Left renal cortex interstitium (tissue), 4 donors: ENCODE measurements at places on chromosomes 1 and 21.

DNA sequence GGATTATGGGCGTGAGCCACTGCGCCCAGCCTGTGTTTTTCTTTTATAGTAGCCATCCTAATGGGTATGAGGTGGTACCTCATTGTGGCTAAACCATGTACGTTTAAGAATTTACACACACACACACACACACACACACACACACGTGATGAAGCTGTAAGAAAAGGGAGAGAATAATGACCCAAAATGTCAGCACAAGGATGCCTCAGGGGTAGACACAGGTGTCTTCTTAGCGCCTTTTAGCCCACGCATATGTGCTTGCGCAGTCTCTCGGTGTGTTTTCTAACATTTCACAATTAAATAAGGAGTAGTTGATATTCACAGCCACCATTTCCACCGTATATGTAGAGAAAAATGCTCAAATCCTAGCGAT, 782 bp upstream of the PFKL start:
- DNase-seq: no peak

DNA sequence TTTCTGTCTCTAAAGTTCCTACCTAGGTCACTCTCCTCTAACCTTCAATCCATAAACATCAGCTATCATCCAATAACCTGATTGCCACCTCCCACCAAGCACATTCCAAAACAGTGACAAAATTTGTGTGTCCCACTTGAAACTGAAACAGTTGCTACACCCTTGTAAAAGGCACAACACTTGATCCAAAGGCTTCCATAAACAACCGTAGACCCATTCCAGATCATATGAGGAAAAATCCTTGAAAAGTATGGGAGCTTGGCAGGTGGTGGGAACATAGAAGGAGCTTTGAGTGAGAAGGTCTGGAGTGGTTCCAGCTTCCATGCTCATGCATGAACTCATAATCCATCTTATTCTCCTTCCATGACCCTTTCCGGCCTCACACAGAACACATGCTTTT, 82.0 kb upstream of the ATP1A1 start:
- DNase-seq: no peak

GRCh38 chr1:36493524-36493923, 10.8 kb upstream of the CSF3R start:
- no peak for DNase-seq

DNA sequence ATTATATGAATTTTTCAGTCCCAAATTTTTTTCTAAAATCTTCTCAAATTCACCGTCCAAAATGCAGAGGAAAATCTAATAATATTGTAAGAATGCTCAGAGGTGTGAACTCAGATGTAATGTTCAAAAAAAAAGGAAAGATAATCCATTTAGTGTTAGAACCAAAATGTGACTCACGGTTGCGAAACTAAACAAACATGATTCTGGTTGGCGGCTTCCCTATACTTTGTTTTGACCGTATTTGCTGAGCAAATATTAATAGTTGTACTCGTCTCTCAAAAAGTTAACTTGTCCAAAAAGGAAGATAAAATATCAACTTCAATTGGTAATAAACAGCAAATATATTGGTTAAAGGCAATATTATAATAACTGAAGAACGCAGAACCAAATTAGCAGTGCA, 34.4 kb downstream of the ZSWIM5 start:
- DNase-seq: no peak

DNA sequence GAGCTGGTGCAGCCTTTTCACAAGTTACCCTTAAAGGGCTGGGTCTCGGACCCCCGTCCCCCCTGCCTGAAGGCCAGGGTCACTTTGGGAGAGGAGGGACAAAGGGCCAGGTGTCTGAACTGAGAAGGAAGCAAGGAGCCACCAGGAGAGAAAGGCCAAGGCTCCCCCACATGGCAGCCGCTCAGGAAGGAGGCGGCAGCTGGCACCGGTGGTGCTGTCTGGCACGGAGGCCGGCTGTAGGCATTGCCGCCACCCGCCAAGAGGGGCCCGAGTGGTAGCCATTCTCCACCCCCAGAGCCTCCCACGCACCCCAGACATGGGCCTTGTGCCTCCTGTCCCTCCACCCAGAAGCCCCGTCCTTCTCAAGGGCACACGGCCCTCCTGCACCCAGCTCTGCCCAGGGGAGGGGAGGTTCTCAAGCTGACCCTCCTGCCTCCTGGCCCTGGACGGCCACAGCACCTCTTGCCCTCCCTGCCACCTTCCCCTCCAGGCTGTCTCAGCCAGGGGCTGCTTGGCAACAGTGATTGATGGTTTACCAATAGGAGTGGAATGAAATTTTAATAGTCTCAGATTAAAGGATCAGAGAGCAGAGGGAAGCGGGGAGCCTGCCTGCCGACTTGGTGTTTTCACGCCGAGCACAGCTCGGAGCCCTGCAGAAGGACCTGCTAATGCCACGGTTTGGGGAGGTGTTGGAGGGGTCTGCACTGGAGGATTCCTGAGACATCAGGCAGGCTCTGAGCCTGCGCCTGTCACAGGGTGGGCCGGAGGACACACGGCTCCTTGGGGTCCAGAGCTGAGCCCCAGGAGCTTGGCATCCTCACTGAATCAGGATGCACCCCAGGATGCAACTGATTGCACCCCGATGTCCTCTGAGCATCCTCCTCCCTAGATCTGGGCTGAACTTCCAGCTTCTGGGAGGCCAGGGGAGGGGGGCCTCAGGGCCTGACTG, 211.9 kb upstream of the VAMP3 start:
- DNase-seq: no peak

DNA sequence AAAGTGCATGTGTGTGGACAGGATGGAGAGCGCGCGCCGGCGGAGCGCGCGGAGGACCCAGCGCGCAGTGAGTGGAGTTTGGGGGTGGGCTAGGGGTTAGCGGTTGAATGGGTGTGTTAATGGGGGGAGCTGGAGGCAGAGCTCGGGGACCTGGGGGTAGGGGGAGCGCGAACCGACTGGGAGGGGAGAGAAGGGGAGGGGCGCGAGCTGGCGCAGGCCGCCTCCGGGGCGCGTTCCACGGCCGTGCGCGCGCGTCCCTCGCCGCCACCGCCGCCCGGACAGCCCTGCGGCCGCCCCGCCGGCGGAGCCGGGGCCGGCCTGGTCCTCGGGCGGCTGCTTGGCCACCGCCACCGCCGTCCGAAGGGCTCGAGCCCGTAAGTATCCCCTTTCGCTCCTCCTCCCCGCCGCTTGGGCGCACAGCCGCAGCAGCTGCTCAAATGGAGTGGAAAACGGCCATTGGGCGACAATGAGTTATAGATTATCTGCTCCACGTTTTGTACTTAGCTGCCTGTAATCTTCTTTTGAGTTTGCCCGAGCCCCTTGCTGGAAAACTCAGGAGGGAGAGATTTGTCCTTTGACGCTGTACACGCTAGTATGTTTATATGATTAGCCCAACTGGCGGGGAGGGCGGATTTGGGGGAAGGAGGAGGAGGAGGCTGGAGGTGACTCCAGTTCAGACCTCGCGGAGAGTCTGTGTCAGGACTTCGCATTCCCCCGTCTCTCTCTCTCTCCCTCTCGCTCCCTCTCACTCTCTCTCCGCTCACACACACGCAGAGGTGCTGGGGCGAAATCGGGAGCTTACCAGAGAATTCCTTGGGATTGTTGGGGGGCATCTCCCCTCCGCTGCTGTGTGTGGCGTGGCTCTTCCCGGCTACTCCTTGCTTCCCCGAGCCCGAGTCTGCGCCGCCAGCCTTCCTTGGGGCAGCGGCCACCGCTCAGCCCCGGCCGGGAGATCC, at the start of gene ADGRL2:
TSS of gene ADGRL2 (plus strand) at position 240 of the 956 bp plus-strand sequence. CDS start 36,051 bp downstream, outside the sequence.
- DNase-seq: peak; percentile 88

- no peak for DNase-seq
These were observed 65.8 kb upstream of the HSD17B7 start for GRCh38 chr1:162724583-162725120.

GRCh38 chr1:76939050-76939816, 72.0 kb downstream of the ST6GALNAC5 start:
- DNase-seq: no peak

DNA sequence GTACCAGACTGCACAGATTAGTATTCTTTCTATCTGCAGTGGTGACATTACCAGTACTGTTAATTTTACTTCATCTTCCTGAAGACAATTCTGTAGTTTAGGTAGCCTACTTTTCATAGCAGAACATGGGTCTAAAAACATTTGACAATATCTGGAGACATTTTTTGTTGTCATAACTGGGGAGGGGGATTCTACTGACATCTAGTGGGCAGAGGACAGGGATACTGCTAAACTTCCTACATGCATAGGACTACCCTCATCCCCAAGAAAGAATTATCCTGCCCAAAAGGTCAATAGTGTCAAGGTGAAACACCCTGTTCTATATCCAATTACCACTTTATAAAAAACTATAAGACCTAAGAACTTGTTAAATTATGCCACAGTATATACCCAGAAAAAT, 3.4 kb upstream of the ARHGAP29 start:
- DNase-seq: no peak

- DNase-seq: no peak
These were observed 128.4 kb downstream of the TGFB2 start for GRCh38 chr1:218473522-218473921.

- DNase-seq: no peak
These were observed 2.1 kb upstream of the TFF3 start for GRCh38 chr21:42317341-42317741.

- DNase-seq: no peak
These were observed 115.0 kb downstream of the GREM2 start for GRCh38 chr1:240496941-240497340.

GRCh38 chr1:219144658-219145315, 28.9 kb upstream of the LYPLAL1 start:
- no peak for DNase-seq

GRCh38 chr1:25019337-25020172, 89.5 kb upstream of the RUNX3 start:
- no peak for DNase-seq

DNA sequence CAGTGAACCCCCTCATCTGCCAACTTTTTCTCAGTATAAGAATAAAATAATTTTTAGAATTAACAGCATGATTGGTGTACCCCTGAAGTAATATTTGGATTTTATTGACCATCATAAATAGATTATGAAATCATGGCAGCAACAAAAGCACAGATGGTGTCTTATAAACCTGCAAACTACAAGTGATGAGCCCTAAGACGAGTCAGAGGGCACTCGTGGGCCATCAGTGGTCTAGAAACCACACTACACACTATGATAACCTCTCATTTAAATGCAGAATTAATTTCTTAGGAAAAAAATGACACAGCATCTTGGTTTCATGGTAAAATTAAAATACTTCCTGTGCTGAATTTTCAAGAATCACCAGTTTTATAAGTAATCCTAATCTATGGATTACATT, 312.4 kb downstream of the PTBP2 start:
- DNase-seq: no peak

DNA sequence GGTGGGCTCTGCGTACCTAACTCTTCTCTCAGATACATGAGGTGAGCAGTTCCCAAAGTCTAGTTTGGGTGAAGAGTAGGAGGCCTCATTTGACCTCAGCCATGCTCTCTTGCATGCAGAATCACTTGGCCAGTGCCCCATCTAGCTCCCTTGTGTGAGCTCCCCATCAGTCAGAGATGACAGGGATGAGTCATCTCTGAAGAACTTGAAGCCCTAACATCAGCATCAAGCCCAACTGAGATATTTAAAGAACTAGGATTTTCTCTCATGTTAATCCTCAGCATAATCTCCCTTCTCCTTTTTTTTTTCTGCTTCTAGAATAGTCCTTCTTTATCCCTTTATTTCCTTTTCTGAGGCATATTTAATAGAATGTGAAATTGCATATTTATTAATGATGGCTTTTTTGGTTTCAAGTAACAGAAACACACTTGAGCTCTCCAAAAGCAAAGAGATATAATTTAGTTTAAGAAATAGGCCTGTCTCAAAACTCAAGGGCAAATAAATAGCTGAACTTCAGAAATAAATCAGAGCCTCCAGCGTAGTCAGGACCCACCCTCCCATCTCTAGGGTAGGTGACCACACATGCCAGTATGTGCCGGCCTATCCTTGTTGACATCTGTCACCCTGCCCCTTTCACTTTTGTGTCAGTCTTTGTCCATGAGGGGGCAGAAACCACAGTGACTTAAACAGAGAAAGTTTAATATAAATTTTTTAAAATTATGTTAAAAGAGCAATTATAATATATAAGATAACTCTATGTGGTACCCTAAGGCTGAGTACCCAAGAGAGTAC, 112.3 kb downstream of the TSEN15 start:
- no peak for DNase-seq

- no peak for DNase-seq
These were observed 16.2 kb downstream of the SDCCAG8 start for GRCh38 chr1:243271996-243272395.

GRCh38 chr1:245177071-245177900, 22.5 kb downstream of the KIF26B start:
- DNase-seq: no peak

DNA sequence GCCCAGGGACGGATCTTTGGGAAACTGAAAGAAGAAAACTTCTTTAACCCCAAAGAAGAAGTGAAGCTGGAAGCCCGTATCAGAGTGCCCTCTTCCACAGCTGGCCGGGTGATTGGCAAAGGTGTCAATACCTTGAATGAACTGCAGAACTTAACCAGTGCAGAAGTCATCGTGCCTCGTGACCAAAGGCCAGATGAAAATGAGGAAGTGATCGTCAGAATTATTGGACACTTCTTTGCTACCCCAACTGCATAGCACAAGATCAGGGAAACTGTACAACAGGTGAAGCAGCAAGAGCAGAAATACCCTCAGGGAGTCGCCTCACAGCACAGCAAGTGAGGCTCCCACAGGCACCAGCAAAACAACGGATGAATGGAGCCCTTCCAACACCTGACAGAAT, 114.0 kb downstream of the NBPF12 start:
- no peak for DNase-seq

- DNase-seq: no peak
These were observed 7.3 kb downstream of the RNU5D-1 start for GRCh38 chr1:44723496-44724295.

DNA sequence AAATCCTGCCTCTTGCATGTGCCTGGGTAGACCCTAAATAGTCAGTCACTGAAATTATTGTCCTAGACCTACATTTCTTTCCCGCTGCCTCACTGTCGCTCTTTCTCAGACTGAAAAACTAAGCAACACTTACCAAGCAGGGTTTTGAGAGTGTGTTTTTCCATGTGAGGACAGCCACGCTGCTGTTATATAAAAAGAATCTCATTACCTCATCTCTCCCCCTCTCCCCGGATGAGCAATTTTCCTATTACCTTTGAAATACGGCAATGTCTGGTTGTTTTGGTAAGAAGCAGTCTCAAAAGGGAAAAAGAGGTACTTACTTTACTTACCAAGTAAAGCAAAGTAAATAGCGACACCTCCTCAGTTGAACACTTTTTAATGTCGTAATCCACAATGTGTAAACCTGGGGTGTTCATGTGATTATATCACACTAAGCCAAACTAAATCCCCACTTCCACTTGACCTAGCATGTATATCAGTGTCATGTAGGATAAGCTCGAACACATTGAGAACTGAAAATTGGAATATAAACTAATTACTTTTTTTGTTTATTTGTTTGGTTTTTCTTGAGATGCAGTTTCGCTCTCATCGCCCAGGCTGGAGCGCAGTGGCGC, 12.2 kb upstream of the VN1R5 start:
- no peak for DNase-seq
